ENCODE measurements at places on chromosomes 5 and 9. TPM values are rescaled to one million over a fixed set of nuclear protein-coding genes. Genes with fewer than 3 reads are reported as not detected.

The PRDM9 gene
- not detected for polyA plus RNA-seq

The KIF20A gene
- 0.18 TPM for polyA plus RNA-seq

The RASEF gene
- polyA plus RNA-seq = 0.02 TPM

The FAM78A gene
- polyA plus RNA-seq = 50.7 TPM

The SLC25A2 gene
- polyA plus RNA-seq = 0.14 TPM

The FYB1 gene
- polyA plus RNA-seq = 0.66 TPM

The ZBTB5 gene
- polyA plus RNA-seq = 3.8 TPM

The OMD gene
- polyA plus RNA-seq = 11.7 TPM

The FOXD4L6 gene
- not detected for polyA plus RNA-seq

The PHF24 gene
- polyA plus RNA-seq = 0.07 TPM

The SH3RF2 gene
- polyA plus RNA-seq = 354 TPM

The RNF130 gene
- 40.8 TPM for polyA plus RNA-seq

The SNX2 gene
- polyA plus RNA-seq = 27.8 TPM

The LEAP2 gene
- polyA plus RNA-seq = 1.6 TPM

The SPRY4 gene
- polyA plus RNA-seq = 8.1 TPM

The NSUN2 gene
- 23.7 TPM for polyA plus RNA-seq

The C9orf50 gene
- not detected for polyA plus RNA-seq

The GRXCR2 gene
- polyA plus RNA-seq = 1.1 TPM

The TRIM23 gene
- polyA plus RNA-seq = 6.5 TPM

The LHX3 gene
- not detected for polyA plus RNA-seq

The C1QTNF2 gene
- 2.1 TPM for polyA plus RNA-seq

The F2RL2 gene
- polyA plus RNA-seq = 0.11 TPM

The SPACA9 gene
- 11.2 TPM for polyA plus RNA-seq

The BRINP1 gene
- 0.63 TPM for polyA plus RNA-seq

Data from right cardiac atrium (tissue), 5 donors.